Stimulated activated CD4-positive, alpha-beta T cell treated with anti-CD3 and anti-CD28 coated beads, Interleukin-4, amount 100 ng/mL, for 1 hour (primary cell): ENCODE measurements at places on chromosomes 11 and 22.

GRCh38 chr11:82959987-82960778 is 58.6 kb downstream of the DDIAS start:
- DNase-seq, result no peak

GRCh38 chr11:100676901-100677300 is 10.2 kb upstream of the ARHGAP42 start:
- no peak for DNase-seq

- DNase-seq, result no peak
Observed at GRCh38 chr11:20013346-20014066, 146.8 kb downstream of the DBX1 start.

- no peak for DNase-seq
Observed at GRCh38 chr11:4926608-4927007, 2.5 kb upstream of the OR51G1 start.
